ENCODE measurements at places on chromosomes 3 and 15.

- no peak for DNase-seq
These were observed 26.3 kb downstream of the NDUFB4 start for GRCh38 chr3:120622457-120622856.

- DNase-seq: no peak
These were observed 1026.5 kb upstream of the CFAP20DC start for GRCh38 chr3:60076331-60076730.

DNA sequence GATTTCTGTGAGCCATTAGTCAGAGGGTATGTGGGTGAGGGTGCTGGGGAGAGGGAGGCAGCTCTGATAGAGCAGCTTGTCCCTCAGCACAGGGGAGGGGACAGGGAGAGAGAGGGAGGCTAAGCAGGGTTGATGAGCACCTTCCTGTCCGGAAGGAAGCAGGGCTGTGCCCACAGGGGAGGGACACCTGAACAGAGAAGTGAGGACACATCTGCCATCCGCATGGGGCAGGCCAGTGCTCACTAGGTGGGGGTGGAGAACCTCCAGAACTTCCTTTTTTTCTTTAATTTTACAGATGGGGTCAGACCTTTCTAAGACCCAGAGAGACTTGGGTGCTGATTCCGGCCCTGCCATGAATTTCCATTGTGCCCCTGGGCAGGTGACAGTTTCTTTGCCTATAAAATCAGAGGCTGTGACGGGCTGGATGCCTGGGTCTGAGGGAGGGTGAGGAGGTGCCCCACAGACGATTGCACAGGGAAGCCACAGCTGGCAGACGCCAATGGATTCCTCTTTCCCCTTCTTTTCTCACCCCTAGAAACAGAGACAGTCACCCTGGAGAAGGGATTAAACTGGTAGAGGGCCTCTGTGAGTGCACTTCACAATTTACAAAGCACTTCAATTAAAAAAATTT, 4.1 kb upstream of the TGM5 start:
- DNase-seq: no peak

GRCh38 chr3:178512647-178513046, 23.6 kb upstream of the KCNMB2 start:
- no peak for DNase-seq

- no peak for DNase-seq
These were observed 73.0 kb downstream of the OXNAD1 start for GRCh38 chr3:16337856-16338540.

- no peak for DNase-seq
These were observed at the start of gene STAB1 for GRCh38 chr3:52494886-52495495. STAB1 (plus strand) TSS chr3:52495338; CDS start chr3:52495414, 76 bp downstream.

DNA sequence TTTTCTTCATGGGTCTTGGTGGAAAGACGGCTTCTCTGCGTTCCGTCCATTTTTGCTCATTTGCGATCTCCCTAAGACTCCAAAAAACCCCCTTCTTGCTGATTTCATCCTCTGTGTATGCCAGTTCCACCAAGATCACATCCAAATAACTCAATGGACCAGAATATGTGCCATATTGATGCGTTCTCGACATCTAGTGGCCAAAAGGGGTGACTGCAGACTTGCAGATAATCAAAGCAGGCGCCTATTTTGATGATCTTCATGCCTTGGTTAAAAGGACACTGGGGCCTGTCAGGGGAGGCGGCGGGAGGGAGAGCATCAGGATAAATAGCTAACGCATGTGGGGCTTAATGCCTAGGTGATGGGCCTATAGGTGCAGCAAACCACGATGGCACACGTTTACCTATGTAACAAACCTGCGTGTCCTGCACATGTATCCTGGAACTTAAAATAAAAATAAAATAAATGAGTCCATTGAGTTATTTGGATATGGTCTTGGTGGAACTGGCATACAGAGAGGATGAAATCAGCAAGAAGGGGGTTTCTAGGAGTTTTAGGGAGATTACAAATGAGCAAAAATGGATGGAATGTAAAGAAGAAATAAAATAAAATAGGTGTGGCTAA, 104.2 kb upstream of the RAD18 start:
- peak; percentile 36 for DNase-seq

- no peak for DNase-seq
These were observed 2.2 kb downstream of the SATB1 start for GRCh38 chr3:18422972-18423371.

DNA sequence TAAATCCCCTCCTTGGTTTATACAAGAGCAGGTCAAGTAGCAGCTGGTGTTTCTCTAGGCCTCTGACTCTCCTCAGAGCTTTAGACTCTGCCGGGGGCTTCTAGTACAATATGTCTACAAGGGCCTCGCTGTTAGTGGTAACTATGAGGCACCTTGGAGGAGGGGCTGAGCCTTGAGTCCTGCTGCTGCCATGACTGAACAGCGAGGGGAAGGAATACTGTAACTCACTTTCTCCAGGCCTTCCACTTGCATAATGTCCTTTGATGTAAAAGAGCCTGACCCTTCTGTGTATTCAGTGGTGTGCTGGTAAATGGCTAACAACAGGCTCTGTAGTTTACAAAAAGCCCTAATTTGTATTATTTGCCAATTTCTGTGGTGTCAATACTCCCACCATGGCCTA, 27.8 kb downstream of the DRD3 start:
- DNase-seq: no peak

- DNase-seq: no peak
These were observed 69.6 kb downstream of the PLOD2 start for GRCh38 chr3:146091397-146091796.
